Choroid plexus epithelial cell (primary cell): ENCODE measurements at places on chromosomes 12 and 14.
A peak's percentile ranks its signal among the peaks of the same experiment; 100 is the strongest.

- DNase-seq: peak; percentile 85
Observed at GRCh38 chr12:29782285-29782870, 1.4 kb downstream of the TMTC1 start.

DNA sequence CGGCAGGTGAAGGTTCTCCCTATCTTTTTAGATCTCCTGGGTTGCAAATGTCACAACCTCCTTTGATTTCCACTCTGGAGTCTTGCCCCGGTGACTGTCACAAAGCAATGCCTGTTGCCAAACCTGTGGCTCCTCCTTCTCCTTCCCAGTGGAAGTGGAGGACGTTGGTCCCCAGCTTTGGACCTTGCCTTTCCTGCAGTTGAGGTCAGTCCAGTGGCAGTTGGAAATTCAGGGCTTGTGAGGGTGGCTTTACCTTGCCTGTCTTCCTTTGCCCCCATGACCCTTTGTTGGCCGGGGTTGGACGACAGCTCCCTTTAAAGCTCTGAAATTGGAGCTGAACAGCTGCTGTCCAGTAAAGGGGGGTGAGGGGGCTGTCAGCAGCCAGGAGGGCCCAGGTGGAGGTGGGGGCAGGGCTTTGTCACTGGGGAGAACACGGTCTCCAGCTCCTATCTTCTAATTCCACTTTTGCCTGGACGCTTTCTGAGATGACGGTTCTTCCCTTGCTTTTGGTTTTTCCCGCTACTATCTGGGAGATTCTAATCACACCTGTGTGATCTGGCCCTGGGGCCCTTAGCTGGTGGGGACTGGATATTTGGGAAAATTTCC is 4.1 kb downstream of the TEAD4 start:
- no peak for DNase-seq

GRCh38 chr14:75458305-75458704 is 30.5 kb downstream of the JDP2 start:
- no peak for DNase-seq

- no peak for DNase-seq
Observed at GRCh38 chr12:70854138-70854537, 66.4 kb downstream of the PTPRR start.

GRCh38 chr14:61628016-61628725 is 67.1 kb upstream of the HIF1A start:
- no peak for DNase-seq

- no peak for DNase-seq
Observed at GRCh38 chr12:108915632-108916133, 35.8 kb downstream of the DAO start.

GRCh38 chr12:113689047-113689610 is 217.5 kb upstream of the LHX5 start:
- DNase-seq: no peak

DNA sequence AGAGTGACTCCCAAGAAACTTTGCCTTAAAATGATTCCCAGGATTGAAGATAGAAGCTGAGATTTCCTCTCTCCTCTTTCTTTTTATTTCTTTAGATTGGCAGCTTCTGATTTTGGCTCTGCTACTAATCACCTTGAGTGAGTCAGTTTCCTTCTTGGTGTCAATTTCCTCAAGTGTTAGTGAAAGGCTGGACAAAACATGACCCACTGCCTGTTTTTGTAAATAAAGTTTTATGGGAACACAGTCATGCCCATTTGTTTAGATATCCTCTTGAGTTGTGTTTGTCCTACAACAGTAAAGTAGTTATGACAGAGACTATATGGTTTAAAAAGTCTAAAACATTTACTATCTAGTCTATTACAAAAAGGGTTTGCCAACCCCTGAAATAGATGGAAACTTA is 227.2 kb upstream of the TBX3 start:
- no peak for DNase-seq

DNA sequence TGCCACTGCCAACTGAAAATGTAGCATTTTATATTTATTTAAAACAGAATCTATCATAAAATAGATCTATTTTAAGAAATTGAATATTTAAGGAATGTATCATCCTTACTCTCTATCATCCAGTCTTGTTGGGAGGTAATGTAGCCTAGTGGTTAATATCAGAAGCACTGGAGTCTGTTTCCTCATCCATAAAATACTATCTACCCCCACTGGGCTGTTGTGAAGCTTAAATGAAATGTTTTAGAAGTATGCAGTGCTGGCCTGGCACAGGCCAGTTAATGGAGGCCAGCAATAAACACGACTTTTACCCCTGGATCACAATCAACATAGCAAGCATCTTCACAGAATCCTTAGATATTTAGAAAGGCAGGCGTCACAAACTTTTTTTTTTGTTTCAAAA is 188.0 kb downstream of the CAND1 start:
- no peak for DNase-seq

DNA sequence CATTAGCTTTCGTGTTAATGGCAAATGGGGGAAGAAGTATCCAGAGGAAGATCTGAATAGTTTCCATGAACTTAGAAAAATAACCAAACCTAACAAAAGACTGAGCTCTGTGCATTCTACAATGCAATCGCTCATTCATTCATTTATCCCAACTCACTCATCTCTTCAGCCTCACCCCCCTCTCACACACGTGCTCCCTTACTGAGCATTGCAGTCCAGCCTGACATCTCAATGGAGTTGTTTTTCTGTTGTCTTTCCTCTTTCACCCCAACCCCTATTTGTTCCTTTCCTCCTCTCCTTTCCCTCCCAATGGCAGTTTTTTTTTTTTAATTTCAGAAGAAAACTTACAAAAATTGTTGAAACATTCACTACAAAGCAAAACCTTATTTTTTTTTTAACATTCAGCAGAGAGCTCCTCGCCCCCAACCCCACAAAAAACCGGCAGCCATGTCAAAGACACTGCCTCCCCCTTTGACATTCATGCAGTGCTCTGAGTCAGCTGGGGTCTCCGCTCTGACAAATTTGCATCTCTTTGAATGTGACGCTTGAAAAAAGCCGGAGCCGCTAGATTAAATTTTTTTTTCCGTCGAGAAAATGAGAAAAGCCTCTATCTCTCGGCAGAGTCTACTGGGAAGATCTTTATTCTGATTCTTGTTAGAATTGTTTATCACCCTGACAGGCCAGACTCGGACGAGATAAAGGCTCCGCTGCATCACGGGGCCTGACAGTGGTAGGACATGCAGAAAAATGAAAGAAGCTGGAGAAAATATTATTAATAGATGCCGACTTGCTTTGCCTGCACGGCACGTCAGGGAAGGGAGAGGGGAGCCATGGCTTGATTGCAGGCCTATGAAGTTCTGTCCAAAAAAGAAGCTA is 775.6 kb downstream of the VRK1 start:
- no peak for DNase-seq

DNA sequence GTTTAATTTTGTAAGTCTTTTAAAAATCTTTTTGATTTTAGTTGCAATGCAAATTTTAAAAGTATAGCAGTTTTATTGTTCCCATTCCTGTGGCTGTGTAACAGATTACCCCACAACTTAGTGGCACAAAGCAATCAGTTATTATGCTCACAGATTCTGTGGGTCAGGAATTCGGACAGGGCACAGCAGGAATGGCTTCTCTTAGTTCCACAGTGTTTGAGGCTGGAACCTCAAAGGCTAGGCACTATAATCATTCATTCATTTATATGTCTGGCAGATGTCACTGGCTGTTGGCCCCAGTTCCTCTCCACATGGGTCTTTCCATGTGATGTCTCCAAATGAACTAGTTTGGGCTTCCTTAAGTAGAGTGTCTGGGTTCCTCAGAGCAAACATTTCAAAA is 193.3 kb downstream of the RAD51B start:
- no peak for DNase-seq

DNA sequence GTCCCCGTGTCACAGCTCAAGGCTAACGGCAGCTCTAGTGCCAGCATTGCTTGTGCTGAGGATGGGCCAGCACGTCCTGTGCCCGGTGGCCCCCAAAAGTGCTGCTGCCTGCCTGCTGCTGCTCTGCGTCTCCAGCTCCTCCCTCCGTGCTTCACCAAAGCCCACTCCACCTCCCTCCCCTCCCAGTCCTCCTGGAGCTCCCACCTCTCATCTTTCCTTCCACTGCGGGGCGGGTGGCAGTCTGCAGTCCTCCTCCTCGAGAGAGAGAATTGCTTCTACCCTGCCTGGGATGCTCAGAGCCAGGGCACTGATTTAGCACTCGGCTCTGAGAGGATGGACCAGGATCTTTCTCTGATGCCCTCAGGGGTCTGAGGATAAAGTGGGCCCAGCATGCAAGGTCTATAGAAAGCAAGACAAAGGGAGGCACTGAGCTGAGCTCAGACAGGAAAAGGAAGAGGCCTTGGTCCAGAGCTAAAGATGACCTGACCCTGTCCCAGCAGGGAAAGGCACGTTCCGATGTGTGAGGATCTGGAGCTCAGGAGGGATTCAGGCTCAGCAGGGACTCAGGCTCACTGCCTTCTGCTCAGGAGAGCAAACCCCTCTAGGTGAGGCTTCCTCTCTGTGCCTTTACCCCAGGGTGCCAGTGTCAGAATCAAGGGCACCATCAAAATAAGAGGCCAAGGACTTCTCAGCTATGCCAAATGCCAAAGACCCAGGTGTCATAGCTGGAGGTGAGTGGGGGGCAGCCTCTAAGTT is 113.1 kb upstream of the FKBP4 start:
- no peak for DNase-seq

GRCh38 chr12:10409392-10409791 is at the start of gene KLRC4:
TSS of gene KLRC4 (minus strand) at chr12:10409757. CDS start at chr12:10409575, 182 bp downstream.
- DNase-seq: peak; percentile 95

GRCh38 chr12:132190012-132190755 is 45.9 kb downstream of the NOC4L start:
- DNase-seq: no peak

GRCh38 chr12:48972213-48972951 is 847 bp upstream of the WNT10B start:
- no peak for DNase-seq

DNA sequence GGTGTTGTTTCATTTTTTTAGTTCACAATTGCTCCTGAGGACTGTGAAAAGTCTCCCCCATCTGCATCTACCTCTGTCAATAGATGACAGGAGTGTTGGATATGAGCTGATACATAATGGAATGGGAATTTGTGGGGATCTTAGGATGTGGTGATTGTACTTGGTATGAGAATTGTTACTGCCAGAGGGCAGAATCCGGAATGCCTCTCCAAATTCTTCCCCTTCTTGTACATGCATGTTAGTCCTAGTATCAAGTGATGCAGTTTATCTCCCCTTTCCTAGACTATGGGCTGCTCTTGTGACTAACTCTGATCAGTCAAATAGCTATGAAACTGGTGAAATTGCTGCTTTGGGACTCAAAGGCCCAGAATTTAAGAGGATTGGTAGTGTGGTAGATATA is 24.8 kb upstream of the NOVA1 start:
- no peak for DNase-seq

DNA sequence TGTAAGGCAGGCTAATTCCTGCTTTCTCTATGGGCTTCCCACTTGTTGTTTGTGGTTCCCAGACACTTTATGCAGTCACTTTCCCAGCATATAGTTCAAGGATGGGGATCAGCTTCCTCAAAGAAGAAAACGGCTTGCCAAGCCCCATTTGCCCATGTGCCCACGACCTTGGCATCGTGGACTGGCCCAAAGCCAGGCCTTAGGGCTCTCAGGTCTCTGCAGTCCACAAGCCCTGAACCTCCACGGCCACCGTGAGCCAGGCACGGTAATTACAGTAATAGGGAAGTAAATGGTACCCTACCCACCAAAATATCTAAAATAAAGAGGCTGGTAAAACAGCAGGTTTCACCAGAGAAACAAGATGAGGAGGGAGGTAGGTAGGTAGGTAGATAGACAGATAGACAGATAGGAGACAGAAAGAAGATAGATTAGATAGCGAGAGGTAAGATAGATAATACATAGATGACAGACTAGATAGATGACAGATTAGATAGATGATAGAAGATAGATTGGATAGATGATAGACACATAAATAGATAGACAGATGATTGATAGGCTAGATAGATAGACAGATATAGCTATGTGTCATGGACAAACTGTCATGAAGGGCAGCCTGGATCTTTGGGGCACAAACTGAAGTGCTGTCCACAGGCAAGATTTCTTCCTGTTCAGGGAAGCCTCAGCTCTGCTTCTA is 163.1 kb downstream of the SLC15A4 start:
- no peak for DNase-seq

DNA sequence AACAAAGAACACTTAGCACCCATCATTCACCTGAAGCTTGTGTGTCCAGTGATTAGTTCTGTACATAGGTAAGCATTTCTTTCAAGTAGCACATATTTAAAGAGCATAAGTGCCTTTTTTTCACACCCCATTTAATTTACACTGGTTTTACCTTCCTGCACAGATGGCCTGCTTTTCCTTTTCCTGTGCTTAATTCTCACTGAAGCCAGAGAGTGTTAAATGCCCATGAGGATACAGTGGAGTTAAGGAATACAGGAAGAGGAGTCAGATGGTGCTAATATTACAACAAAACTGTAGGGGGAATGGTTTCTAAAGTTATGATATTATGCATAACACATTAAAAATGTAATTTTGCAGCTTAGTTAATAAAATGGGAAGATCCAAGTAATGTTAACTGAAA is 31.0 kb upstream of the SLC38A1 start:
- DNase-seq: no peak

DNA sequence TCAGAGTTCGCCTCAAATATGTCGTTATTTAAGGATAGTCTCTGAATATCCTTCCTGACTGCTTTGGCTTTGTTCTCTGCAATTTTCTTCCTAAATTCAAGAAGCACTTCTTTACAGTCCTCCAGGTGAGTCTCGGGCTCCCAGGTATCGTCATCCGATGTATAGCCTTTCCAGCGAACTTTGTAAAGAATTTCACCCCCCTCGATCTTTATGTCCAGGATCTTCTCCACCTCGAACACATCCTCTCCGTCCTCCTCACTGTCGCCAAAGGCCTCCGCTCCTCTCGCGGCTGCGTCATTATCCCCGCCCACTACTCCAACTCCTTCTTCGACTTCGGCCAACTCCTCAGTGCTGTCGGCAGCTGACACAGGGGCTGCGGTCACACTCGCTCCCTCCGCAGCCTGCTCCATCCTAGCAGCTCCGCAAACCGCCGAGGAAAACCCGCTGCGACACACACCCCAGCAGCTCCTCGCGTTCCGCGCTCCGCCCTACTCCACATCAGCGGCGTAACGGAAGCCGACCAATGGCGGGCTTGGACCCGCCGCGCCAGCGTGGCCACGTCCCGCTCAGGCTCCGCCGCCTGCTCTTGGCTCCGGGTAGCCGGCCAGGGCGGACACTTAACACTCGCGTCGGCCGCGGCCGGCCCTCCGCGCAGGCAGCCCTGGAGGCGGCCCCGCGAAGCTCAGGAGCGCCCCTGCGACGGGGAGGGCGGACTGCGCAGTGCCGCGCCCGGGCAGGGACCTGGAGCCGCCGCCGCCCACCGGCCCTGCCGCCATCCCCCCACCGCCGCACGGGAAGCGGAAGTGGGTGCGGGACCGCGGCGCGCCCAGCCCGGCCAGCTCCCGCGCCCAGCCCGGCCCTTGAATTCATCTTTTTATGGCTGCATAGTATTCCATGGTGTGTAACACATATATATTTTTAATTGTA is 4.1 kb downstream of the CD163L1 start:
- DNase-seq: peak; percentile 69

DNA sequence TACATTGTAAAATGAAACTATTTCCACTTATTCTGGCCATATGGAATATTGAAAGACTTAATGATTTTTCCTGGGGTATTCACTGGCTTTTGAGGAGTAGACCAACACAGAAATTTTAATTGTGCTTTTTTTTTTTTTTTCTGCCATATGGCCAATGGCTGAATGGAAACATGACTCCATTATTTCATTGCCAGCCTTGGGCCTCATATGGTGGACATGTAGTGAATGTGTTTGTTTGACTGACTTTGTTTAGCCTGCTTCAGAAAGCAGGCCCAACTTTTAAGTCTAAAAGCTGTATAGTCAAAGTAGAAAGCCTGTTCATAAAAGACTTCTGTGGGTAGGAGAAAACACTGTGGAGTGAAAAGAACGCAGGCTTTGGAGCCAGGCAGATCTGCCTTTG is 2.4 kb downstream of the GNG2 start:
- no peak for DNase-seq

- DNase-seq: no peak
Observed at GRCh38 chr14:94174604-94175010, 485 bp downstream of the PPP4R4 start.
